ENCODE measurements at places on chromosomes 3 and 15.
A peak's percentile ranks its signal among the peaks of the same experiment; 100 is the strongest.

- no peak for DNase-seq
These were observed 90.9 kb downstream of the MITF start for GRCh38 chr3:69830147-69830546.

- peak; percentile 32 for DNase-seq
These were observed 22.6 kb upstream of the LYSMD4 start for GRCh38 chr15:99755692-99756409.

GRCh38 chr3:55296030-55296429 is 191.1 kb downstream of the WNT5A start:
- no peak for DNase-seq

GRCh38 chr15:40104865-40105516 is 3.7 kb downstream of the BMF start:
- peak; percentile 88 for DNase-seq

- peak; percentile 58 for DNase-seq
These were observed 439.9 kb upstream of the RBMS3 start for GRCh38 chr3:28840976-28841376.

DNA sequence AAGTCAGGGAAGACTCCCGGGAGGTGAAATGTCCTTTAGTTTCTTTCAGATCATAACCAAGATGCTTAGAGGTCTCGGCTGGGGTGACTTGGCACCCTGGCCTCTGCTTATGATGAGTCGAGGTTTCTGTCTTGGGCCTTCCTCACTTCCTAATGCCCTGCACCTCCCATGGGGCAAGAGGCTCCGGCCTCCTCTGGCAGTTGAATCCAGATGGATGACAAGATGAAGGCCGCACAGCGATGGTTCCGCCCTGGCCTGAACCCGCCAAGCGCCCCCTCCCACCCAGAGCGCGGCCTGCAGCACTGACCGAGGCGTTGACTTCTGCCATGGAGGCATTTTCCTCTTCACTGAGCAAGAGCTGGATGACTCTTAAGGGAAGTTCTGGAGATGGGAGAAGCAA is 31.3 kb downstream of the MUC20 start:
- no peak for DNase-seq

- DNase-seq, result no peak
These were observed 249.6 kb downstream of the MBNL1 start for GRCh38 chr3:152518346-152518745.

- peak; percentile 54 for DNase-seq
These were observed 39.6 kb downstream of the KLF13 start for GRCh38 chr15:31366169-31366734.

DNA sequence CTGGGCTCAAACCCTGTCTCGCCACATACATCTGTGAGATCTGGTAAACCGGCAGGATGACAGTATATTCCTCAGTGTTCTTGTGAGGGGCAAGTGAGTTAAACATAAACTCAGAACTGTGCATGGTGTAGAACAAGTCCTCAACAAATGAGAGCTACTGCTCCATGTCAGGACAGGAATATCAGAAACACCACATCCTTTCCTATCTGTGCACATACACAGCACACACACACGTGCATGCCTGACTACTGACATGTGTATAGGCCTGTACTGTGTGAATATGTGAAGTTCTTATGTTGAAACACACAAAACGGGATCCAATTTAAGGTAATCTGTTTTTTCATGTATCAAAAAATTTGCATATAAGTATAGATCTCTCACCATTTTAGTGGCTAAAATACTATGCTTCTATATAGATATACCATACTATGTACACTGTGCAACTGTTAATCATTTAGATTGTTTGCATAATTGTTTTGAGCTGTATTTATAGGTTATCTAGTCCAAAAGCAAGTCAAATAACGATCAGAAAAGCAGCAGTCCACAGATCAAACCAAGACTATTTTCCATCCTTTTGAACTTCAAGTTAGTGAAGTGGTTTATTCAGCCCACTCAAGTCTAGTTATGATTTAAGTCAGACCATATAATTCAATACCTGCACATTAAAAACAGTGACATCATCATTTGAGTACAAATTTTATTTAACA is 44.8 kb downstream of the CCR4 start:
- DNase-seq, result no peak

- peak; percentile 27 for DNase-seq
These were observed 18.8 kb downstream of the PLA2G4F start for GRCh38 chr15:42137461-42138261.

- no peak for DNase-seq
These were observed 262.7 kb downstream of the FEZF2 start for GRCh38 chr3:62110443-62111225.

- DNase-seq, result no peak
These were observed 10.5 kb downstream of the LTF start for GRCh38 chr3:46454209-46454595.

DNA sequence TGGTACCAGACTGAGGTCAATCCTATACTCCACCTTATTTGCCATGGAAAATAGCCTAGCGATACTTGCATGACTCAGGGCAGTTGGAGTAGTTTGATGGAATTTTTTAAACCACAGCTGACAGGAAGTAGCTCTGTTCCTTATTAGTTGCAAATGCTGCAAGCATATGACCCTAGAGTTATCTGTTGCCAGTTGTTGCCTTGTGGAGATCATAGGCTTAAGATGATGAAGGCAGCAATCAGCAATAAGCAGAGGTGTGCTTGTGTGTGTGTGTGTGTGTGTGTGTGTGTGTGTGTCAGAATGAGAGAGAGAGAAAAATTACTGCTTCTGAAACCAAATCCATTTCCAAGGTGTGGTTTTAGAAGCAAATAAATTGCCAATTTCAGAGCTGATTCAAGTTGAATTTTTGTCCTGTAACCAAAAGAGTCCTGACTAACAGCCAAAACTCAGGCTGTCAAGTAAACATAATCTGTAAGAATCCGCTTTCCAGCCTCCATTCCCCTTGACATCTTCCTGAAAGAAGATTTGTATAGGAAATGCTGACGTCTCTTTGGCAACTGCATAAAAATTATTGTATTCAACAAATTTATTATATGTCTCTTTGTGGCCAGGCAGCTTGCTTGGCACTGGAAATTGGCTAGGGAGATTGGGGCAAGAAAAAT is 141.2 kb downstream of the SERPINI1 start:
- no peak for DNase-seq

DNA sequence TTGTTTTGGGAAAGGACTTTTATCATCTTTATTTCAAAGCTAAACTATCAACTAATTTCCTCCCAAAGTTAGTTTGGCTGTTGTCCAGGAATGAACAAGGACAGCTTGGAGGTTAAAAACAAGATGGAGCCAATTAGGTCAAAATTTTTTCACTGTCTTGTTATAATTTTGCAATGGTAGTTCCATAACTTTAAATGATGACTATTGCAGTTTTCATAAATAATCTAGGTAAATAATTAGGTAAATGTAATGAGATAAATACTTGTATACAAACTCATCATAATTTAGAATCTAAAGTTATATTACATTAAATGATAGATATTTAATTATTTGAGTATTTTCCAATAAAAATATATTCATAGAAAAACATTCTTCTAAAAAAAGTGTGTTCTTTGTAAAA is 68.3 kb upstream of the DAZL start:
- no peak for DNase-seq

- DNase-seq, result no peak
These were observed 13.5 kb upstream of the KCNAB1 start for GRCh38 chr3:156106721-156107373.

Measured in activated T-cell treated with anti-CD3 and anti-CD28 coated beads, Interleukin-2, amount 50 U/mL, for 48 hours (primary cell).